ENCODE measurements at places on chromosomes 5 and 9.

DNA sequence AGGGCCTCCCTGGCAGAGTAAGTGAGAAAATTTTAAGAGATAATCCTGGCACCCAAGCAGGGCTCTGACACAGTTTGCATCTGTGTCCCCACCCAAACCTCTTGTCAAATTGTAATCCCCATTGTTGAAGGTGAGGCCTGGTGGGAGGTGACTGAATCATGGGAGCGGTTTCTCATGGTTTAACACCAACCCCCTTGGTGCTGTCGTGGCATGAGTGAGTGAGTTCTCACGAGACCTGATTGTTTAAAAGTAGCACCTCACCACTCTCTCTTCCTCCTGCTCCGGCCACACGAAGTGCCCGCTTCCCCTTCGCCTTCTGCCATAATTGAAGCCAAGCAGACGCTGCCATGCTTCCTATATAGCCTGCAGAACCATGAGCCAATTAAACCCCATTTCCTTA lies 80.1 kb downstream of the FBXW11 start:
- no peak for DNase-seq

- no peak for DNase-seq
Observed at GRCh38 chr5:133610489-133611356, 1.6 kb downstream of the FSTL4 start.

DNA sequence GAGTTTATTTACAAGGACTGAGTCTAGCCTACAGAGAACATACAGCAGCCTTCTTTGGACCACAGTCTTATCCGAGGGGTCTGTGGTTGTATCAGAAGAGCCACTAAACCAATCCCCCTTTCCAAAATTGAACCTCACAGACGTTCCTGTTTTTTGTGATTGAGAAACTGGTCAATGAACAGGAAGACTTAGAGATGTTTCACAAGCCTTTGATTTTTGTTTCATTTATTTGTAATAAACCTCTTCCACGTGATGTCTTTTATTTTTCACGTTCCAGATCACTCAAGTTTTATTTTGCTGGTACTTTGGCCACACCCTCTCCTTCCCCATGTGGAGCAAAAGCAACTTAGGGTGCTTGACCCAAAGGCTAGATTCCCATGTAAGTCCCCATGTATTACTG lies 16.1 kb downstream of the CCT5 start:
- DNase-seq = no peak

DNA sequence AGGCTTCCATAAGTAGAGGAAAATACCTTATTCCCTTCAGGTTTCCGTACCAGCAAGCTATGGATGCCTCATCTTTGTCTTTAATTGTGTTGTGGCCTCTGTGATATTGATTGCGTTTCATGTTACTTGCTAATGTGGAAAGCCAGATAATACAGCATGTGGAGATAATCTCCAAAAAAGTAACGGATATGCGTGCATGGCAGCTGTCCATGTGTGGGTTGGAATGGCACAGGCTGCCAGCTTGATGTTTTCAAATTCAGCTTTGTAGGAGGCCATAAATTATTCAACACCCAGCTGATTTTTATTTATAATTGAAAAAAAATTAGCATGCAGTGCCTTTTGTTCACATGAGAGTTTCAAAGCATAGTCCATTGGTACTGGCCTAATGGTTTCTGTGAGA lies 144.9 kb downstream of the GIN1 start:
- peak; percentile 13 for DNase-seq

DNA sequence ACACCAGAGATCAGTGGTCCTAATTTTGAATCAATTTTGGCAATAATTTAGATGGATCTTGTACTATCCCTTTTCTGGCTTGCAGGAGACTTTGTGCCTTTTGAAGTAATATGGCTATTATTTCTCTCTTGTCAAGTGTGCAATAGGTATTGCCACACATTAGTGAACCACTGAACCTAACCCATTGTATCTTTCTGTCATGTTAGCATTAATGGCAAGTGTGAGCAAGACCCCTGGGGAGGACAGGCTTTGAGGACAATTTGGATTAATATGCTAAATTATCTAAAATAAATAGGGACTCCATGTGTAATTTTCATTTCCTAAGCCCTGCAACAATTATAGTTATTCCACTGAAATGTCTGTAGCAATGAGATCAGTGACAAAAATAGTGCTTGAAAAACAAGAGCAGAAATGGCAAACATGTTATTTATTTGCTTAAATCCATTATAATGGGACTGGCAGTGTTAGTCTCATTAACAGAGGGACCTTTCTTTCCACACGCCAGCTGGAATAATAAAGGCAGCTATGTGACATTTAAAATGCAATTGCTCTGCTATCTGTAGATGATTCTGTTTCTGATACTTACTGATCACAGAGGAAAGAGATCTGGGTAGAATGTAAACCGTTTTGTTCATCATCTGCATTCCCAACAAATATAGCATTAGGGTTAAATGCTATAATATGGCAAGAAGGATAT lies 753.3 kb upstream of the ZNF608 start:
- DNase-seq = no peak
